ENCODE measurements at places on chromosomes 2 and 18.

DNA sequence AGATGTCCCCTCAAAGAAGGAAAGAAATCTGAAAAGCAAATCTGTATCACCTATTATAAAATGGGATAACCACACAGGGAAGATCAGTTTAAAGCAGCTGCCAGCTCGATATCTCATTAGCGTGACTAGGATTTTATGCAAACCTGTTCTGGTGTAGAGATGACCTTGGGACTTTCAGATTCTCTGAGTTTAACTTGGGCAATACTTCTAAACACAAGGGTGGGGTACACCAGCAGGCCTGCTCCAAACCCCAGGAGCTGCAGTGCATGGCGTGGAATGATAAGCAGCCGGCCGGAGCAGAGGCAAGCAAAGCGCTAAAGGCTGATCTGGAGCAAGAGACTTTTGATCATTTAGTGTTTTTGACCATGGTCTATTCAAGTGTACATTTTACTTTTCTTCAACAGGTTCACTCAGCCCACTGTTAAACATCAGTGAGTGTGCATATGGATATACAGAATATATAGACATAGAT, 4.7 kb downstream of the SERTAD2 start:
- DNase-seq: no peak

- no peak for DNase-seq
Measured at GRCh38 chr2:197513915-197514314, 2.0 kb upstream of the MOB4 start.

GRCh38 chr2:189008555-189009262, 34.5 kb downstream of the COL3A1 start:
- DNase-seq: no peak

- no peak for DNase-seq
Measured at GRCh38 chr2:238573916-238574315, 147.2 kb downstream of the ASB1 start.

GRCh38 chr18:48949606-48950535, 894 bp downstream of the SMAD7 start:
- DNase-seq: peak; percentile 25

- DNase-seq: no peak
Measured at GRCh38 chr2:24635181-24635580, 144.1 kb downstream of the NCOA1 start.
